ENCODE measurements at places on chromosomes 12 and 14.

DNA sequence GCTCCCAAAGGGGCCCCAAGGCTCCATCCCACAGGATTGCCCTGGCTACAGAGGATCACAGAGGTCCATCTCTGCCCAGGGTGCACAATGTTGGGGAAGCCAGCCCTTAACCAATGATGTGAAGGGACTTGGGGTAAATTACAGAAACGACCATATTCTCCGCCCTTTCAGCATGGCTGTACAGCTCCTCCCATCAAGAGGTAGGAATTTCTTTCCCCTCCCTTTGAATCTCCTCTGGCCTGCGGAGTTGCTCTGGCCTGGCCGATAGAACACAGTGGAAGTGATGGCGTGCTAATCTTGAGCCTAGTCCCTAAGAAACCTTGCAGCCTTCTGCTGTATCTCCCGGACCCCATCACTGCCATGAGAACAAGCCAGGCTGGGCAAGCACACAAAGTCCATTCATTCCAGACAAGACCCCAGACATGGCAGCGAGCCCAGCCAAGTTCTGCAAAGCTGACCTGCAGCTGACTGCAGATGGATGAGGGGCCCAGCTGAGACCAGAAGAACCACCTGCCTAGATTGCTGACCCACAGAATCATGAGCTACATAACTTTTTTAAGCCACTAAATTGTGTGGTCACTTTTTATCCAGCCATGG is 6.9 kb upstream of the IFI27 start:
- no peak for DNase-seq

GRCh38 chr14:74257941-74258763 is 18.9 kb downstream of the VSX2 start:
- DNase-seq: no peak

DNA sequence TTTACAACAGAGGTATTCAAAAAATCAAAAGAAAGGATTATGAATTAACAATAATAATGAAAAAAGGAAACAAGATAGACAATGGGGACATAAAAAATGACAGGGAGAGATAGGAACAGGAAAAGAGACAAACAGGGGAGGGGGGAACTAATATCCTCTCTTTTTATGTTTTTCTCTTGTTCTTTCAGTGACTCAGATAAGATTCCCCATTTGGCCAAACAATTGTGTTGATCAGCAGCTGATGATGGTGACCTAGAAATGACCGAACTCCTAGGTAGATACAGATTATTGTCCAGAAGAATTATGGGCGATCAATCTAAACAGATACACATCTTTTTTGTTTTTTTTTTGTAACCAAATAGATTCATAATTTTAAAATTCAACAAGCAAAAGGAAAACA is 1277.2 kb upstream of the FLRT2 start:
- no peak for DNase-seq

DNA sequence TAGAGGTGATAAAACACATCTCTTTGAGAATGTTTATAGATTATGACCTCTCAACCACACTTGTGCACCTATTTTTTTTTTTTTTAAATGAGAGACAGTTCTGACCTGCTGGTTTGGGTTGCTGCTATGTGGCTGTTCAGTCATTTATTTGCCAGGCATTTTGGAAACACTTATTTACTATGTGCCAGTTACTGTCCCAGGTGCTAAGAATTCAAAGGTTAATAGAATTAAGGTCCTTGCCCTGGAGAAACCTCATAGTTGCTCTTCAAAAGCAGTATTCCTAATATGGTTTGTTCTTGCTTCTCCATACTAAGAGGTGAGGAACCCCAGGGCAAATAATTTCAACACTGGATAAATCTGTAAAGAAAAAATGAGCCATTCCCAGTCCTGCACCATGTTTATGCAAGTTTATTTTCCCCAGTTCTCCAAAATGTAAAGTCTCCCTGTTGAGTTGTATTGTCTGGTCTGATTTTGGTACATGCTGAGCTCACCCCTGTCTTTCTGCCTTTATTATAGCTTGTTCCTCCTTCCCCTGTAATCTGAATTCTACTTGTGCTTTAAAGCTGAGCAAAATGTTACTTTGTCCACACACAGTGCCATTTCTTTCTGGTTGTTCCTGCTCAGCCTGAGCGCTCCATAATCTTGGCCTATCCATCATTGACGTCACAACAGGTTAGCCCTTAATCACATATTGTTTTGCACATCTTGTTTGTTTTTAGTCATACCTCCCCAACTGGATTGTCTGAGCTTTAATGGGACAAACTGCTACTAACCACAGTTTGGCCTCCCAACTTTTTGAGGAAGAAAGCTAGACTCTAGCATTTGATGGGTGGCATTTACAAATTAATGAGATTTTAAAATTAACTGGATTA is 56.7 kb downstream of the SRGAP1 start:
- no peak for DNase-seq

- DNase-seq: peak; percentile 75
These were observed 103.8 kb upstream of the FKBP4 start for GRCh38 chr12:2691006-2691344.
